ENCODE measurements at places on chromosomes 2 and 18.

GRCh38 chr2:11963966-11964365 is 217.5 kb downstream of the LPIN1 start:
- DNase-seq: no peak

- no peak for DNase-seq
These were observed 886.3 kb downstream of the SLC4A3 start for GRCh38 chr2:220513573-220514288.

DNA sequence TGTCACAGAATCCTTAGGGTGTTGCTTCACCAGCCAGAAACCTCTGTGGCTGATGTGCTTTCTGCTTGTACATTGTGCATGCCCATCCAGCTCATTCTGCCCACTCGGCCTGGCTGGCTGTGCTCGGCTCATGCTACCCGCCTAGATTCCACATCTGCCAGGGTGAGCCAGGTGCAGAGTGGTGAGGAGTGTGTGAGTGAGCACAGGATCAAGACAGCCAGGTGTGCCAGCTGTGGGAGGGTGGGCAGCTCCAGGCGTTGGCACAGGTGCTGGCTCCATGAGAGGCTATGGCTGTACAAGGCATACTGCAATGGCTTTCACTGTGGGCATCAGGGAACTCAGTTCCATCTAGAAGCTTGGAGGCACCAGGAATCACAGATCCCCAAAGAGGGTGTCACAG is 1321.8 kb upstream of the CRIM1 start:
- DNase-seq: no peak

GRCh38 chr2:206981739-206982340 is 42.5 kb downstream of the CPO start:
- peak; percentile 35 for DNase-seq

- DNase-seq: no peak
These were observed 82.0 kb downstream of the MTCL1 start for GRCh38 chr18:8787371-8787670.

- no peak for DNase-seq
These were observed 6.7 kb upstream of the ONECUT2 start for GRCh38 chr18:57428221-57429150.

DNA sequence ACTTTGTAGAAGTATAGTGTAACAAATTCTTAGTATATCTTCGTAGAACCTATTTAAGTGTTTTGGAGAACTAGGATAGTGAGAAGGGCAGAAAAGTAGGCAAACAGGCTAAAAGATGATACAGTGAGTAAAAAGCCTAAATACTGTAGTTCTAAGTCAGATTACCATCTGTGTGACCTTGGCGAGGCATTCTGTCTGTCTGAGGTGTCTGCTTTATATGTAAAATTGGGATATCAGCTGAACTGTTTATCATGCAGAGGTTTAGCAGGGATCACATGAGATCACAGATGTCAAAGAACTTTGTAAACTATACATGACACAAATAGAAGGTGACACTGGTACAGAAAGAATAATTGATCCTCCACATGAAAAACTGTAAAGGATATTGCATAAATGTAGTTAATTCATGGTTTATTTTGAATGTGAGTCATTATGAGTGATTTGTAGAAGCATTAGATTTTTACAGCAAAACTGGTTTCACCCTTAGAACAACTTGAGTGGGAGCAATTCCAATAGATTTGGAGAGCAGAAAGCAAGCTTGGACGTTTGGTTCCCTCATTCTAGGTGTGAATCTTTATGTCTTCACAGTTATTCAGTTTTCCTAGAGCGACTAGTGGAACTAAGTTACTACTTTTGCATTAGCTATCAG is 41.9 kb downstream of the TAF1B start:
- DNase-seq: no peak

DNA sequence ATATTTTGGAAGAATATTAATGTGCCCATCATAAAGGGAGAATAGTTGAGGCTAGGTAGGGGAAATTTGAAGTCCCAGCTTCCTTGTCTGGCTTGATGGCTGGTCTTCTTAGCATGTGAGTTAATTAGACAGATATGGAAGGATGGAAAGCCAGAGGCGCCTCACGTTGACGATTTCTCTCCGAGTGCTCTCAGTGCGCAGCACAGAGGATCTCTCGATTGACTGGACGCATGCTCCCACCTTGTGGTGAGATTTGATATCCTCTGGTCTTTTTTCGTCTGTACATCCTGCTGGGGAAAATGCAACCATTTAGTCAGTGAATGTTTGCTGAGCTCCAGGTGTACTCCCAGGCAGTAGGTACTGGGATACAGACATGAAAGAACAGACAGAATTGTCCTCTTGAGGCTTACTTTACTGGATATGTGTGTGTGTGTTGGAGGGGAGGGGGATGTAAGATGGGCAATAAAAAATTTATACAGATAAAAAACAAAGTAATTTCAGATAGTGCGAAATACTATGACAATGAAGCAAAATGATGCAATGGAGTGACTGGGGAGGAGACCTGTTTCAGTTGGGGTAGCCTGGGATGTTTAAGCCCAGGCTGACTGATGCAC is 66.9 kb upstream of the ZNG1B start:
- DNase-seq: peak; percentile 47

DNA sequence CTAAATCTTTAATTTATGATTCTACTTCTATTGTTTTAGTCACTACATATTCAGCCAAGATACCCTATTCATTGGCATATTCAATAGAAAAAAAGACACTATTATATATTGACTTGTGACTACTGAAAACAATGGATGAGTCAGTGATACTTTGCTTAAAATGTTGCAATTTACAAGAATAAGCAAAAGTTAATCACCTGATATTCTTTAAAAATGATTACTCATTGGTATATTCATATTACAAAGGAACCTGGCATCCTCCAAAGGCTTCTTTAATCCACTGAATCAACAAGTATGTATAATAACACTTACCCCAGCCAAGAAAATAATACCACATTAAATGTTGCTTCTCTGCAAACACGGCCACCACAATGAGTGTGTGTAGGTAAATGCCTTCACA is 87.8 kb downstream of the CALCRL start:
- DNase-seq: no peak

DNA sequence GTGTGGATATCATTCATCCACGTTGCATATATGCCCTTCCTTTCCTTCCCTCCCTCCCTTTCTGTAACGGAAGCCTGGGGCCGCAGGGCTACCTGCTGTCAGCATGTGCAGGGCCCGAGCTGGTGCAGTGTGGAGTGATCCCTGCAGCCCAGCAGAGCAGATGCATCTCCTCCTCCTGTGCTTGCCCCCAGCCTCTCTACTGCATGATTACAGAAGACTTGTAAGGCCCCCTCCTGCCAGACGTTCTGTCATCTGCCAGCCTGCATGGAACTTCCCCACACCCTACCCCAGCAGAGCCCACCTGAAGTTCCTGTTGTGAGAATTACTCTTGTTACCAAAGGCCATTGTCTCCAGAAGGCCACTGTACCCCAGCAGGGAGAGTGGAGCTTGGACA is 67.5 kb upstream of the FOSL2 start:
- DNase-seq: no peak

- DNase-seq: no peak
These were observed 215.6 kb upstream of the SLC14A2 start for GRCh38 chr18:45399643-45400042.

DNA sequence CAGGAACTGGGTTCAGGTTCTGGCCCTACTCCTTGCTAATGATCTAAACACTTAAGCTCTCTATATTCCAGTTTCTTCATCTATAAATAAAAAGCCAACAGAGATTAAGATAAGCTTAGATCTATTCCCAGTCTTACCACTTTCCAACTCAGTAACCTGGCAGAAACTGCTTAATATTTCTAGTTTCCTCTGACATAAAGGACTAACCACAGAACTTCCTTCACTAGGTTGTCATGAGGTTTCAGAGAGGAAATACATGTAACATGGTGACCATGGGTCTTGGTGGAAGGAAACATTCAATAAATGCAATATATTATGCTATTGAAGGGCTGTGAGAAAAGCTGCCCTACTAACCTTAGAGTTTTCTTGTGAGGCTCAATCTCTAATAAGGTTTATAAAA is 114.4 kb upstream of the PDE1A start:
- peak; percentile 18 for DNase-seq

GRCh38 chr2:52264488-52264887 is 1232.6 kb upstream of the NRXN1 start:
- DNase-seq: no peak

DNA sequence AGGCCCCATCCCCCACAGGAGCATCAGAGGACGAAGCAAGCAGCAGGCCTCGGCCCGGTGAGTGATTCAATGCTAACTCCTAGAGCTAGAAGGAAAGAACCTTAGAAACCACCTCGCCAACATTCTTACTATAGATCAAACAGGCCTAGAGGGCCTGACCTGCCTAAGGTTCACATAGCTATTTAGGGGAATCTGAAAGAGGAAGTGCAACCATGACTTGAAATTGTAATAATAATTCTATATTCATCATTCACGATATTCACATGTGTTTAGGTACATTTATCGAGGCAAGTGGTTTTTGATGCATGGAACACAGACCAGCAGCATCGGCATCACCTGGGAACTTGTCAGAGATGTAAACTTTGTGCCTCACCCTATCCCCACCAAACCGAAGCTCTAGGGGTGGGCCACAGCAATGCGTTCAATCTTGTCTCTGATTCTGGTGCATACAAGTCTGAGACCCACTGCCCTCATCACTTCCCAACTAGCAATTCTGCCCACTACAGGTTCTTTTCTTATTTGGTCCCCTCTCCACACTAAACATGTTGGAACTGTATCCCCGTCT is 78.0 kb upstream of the DNMT3A start:
- DNase-seq: peak; percentile 98

GRCh38 chr2:216491793-216492596 is 6.6 kb upstream of the RPL37A start:
- peak; percentile 95 for DNase-seq

GRCh38 chr2:201452058-201452921 is 750 bp downstream of the STRADB start:
- no peak for DNase-seq

GRCh38 chr2:222424729-222425671 is 657 bp downstream of the SGPP2 start:
- peak; percentile 67 for DNase-seq

DNA sequence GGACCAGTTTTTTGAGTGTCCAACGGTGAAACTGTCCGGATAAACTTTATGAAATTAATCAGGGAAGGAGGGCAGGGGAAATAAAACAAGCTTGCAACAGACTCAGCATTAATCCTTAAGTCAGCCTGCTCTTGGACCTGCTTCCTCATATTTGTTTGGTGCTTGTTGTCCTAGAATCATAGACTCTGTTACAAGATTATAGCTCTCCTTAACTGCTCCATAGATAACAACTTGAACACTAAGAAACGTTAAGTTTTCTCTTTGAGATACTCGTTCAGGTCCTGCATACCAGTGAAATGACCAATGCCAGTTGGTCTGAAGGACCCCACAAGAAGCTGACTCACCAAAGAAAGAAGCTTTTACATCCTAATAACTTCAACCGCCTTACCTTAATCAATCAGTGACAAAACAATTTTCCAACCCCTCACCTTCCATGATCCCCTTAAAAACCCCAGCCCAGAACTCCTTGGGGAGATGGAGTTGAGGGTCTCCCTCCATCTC is 493.2 kb downstream of the PID1 start:
- DNase-seq: no peak

DNA sequence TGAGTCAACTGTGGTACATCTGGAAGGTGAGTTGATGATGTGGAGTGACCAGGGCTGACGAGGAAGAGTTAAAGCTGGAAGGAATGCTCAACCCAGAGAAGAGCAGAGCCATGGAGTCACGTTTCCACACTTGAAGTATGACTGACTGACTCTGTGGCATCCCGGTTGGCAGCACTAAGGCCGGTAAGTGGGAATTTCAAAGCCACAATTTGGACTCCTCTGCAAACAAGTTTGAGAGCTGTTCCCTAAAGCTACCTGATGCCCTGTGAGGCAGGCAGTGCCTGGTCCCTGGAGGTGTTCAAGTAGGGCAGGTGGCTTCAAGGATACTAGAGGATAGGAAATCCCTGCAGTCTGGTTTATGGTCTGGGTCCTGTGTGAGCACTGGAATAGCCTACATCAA is 69.3 kb upstream of the ITGB6 start:
- DNase-seq: no peak

GRCh38 chr2:205628422-205628821 is 53.9 kb upstream of the NRP2 start:
- DNase-seq: no peak

- DNase-seq: no peak
These were observed 202.4 kb downstream of the FBXO15 start for GRCh38 chr18:73945130-73945792.

DNA sequence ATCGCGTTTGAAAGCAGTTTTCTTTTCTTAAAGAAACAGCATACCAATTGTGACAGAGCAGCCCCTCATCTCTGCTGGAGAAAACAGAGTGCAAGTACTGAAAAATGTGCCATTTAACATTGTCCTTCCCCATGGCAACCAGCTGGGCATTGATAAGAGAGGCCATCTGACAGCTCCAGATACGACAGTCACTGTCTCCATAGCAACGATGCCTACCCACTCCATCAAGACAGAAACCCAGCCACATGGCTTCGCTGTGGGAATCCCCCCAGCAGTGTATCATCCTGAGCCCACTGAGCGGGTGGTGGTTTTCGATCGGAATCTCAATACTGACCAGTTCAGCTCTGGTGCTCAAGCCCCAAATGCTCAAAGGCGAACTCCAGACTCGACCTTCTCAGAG is 9.5 kb downstream of the GRHL1 start:
- DNase-seq: no peak

DNA sequence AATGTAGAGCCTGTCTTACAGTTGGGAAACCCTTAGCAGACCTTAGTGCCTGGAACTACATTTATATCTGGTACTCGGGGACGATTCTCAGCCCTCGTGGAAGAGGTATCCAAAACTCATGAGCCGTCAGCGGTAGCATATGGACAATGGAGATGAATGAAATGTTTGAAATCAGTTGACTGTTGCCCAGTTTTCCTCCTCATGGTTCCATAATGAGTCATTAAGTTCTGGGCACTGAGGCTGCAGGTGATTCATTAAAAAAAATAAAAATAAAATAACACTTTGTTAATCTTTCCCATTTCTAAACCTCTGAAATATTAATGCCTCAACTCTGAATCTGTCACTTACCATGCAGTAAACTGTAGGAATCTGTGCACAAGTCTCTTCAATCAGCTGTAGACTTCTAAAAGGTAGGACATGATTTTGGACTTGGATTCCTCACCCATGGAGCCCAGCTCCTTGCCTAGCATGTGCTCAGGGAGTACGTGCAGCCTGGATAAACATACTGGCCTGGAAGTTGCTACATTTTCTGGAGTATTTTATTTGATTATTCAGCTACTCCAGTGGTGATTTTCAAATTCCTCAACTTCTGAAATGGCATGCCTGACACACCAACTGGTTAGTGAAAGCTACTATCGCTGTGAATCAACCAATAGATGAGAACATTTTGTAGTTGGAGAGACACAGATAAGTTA is 979.2 kb downstream of the CNTNAP5 start:
- no peak for DNase-seq

DNA sequence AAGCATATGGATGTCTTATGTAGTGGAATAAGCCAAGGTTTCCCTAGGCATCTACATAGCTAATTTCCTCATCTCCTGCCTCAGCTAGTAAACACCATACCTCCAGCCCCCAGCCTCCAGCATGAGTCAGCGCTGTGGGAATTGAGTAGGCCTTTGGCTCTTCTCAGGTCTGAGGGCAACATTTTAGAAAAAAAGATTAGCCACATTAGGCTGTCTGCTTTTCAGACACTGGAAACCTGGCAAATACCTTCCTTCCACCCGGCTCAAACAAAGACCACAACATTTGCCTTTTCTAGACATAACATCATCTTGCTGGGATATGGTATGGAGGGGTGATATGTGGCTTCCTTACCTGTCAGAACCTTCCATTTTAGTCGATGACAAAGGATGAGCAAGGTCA is 6.1 kb upstream of the CCDC195 start:
- no peak for DNase-seq

Measured in GM12865 (cell line).